Right lung (tissue), 10 donors: ENCODE measurements at places on chromosomes 1 and 21.

GRCh38 chr1:53066488-53066887, 4.5 kb downstream of the PODN start:
- peak; percentile 73 for DNase-seq

DNA sequence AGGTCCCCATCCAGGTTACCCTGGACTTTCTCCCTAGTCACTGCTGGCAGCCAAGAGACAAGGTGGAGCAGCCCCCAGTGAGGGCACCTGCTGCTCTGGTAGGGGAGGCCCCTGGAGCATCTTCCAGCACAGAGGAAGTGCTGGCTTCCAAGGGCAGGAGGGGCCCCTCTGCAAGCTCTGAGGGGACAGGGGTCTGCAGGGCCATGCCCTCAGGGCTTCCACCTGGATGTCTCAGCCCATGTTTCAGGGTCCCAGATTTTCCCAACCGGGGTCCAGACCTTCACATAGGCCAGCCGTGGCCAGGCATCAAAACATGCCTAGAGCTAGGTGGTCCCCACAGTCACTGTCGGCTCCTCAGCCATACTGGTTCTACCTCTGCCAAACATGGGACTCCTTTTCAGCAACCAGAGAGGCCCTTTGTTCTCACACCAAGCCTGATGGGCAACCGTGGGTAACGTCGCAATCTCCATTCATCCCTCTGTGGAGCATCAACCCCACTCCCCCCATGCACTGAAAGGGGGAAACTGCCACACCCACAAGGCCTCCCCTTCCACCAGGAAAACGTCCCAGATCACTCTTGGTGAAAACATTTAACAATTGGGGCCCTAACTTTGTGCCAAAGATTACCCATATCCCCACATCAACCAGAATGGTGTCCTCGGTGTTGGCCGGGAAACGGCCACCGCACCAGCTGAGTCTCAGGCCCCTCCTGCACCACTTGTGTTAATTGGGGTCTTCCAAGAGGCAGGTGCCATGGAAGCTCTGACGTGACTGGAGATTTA, 1.9 kb upstream of the COL6A2 start:
- DNase-seq: no peak

- DNase-seq: peak; percentile 76
Measured at GRCh38 chr21:36385233-36386030, at the start of gene CHAF1B. Gene CHAF1B (plus strand): TSS chr21:36385392. CDS start chr21:36386137, 745 bp downstream.

DNA sequence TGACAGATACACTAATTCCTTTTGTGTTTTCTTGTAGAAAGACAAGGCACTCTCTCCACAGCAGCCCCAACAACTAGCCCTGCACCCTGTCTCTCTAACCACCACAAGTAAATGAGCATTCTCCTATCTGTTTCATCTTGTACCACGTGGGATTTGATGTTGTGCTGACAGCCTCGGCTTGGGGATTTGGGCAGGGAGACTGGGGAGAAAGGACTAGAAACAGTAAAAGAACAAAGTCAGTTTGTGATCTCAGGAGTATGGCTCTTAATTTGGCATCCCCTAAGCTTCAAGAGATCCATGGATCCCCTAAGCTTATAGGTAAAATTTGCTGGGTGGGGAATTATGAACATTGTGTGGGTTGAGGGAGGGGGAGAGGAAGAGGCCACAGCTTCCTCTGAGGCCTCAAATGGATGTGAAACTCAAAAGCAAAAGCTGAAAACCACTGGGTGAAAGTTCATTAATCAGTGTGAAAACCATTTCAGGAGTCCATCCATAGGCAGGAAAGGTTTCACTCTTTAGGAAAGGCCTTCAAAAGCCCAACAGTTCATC, 3.1 kb downstream of the C1orf162 start:
- no peak for DNase-seq

DNA sequence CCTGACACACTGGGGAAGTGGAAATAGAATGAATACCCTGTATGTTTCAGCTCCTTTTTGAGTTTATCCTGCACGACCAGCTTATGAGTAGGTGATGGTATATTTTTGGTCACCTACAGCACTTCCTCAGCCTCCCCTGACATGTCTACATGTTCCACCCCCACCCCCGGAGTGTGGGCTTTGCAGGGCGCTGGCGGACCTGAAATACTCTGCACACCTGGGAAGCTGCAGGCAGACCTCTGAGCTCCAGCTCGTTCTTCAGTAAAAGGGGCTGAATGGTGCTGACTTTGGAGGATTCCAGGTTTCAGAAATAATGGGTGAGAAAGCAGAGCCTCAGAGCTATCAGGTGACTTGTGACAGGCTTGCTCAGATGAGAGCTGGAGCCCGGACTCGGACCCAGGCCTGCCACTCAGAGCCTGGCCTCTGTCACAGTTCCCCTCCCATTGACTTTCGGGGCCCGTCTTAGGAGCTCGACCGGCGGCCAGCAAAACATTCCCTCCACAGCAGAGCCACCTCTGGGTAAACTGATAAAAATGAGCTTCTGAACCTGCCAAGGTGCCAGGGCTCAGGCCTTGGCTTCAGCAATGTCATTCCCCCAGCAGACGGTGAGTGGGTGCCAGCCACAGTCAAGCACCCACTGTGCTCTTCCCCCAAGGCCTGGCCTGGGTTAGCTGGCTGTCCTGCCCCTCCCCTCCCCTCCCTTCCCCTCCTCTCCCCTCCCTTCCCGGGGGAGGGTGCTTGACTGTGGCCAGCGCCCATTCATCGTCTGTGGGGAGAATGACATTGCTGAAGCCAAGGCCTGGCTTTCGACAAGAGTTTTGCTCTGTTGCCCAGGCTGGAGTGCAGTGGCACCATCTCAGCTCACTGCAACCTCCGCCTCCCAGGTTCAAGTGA, 30.1 kb downstream of the DOP1B start:
- DNase-seq: no peak

DNA sequence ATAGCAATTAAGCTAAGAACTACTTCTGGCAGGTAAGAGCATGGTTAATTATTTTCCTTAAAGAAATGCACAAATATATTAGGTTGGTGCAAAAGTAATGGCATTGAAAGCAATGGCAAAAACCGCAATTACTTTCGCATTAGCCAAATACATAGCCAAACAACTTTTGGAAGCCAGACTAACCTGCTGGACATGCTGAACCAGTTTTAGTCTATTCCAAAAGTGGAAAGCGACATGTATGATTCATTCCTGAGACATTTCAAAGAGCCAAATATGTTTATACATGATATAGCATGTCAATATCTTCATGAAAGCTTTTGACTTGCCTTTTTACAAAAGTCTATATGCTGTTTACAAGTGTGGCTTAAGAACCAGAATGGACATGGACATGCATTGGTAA, 23.4 kb upstream of the DR1 start:
- peak; percentile 21 for DNase-seq

- peak; percentile 59 for DNase-seq
Measured at GRCh38 chr1:60911966-60912697, 170.2 kb upstream of the NFIA start.

DNA sequence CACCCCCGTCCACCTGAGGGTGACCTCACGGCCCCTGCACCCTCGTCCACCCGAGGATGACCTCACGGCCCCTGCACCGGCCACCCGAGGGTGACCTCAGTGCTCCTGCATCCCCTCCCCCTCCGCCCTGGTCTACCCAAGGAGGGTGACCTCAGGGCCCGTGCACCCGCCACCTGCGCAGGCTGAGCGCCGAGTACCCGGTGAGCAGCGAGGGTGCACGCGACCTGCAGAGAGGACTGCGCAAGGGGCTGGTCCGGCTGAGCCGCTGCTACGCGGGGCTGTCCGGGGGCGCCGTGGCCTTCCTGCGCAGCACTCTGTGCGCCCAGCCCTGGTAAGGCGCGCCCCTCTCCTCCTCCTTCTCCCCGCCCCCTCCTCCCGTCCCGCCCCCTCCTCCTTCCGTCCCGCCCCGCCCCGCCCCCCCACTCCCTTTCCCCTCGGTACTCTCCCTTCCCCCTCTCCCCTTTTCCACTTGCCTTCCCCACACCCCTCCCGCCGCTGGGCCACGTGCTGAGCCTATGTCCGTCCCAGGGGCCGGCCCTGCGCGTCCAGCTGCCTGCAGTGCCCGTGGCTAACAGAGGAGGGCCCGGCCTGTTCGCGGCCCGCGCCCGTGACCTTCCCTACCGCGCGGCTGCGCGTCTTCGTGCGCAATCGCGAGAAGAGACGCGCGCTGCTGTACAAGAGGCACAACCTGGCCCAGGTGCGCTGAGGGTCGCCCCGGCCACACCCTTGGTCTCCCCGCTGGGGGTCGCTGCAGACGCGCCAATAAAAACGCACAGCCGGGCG, 28.4 kb downstream of the TRIM11 start:
- DNase-seq: peak; percentile 78

DNA sequence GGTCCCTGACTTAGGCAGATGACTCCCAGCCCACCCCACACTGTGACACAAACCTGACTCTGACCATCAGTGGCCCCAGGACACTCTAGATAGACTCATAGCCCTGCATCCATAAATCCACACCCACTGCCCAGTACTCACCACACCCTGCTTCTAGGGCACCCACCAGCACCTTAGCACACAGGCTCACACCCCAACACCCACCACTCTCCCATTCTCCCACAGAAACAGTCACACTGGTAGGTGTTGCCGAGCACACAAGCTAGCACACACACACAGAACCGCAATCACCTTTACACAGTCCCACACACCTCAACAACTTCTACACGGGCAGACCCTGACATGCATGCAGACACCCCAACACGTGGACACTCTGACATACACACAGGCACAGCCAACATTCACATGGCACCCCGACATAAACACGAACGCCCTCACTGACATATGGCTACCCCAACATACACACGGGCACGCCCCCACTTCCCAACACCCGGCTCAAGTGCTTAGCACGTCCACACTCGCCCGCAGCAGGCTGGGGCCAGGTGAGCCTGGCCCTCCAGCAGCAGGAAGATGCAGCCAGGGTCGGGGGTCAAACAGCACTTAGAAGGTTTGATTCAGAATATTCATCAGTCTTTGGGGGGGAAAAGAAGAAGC, 105.5 kb upstream of the TARDBP start:
- DNase-seq: no peak

GRCh38 chr1:97488530-97488929, 432.3 kb downstream of the DPYD start:
- DNase-seq: no peak

- no peak for DNase-seq
Measured at GRCh38 chr1:228270032-228270431, 62.2 kb downstream of the OBSCN start.
